ENCODE measurements at places on chromosomes 16 and 17.

GRCh38 chr16:71453036-71453435 lies 9.0 kb downstream of the ZNF23 start:
- no peak for DNase-seq

DNA sequence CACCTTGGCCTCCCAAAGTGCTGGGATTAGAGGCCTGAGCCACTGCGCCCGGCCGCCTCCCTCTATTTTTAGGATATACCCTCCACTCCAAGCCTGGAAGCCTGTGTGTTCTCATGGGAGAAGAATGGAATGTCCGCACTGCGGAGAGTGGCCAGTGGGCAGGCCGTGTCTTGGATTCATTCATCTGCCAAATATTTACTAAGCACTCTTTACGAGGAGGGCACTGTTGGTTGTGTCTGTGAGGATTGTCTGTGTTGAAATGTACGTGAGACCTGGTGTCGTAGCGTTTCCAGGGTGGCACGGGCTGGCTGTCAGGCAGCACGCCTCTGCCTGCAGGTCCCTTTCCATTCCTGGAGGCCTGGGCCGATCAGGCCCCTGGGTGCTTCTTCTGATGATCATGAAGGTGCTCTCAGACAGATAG lies 19.2 kb downstream of the PGS1 start:
- no peak for DNase-seq

GRCh38 chr17:19726631-19727376 lies 10.4 kb upstream of the SLC47A2 start:
- no peak for DNase-seq

GRCh38 chr17:3914312-3914670 lies 2.0 kb downstream of the P2RX1 start:
- no peak for DNase-seq

DNA sequence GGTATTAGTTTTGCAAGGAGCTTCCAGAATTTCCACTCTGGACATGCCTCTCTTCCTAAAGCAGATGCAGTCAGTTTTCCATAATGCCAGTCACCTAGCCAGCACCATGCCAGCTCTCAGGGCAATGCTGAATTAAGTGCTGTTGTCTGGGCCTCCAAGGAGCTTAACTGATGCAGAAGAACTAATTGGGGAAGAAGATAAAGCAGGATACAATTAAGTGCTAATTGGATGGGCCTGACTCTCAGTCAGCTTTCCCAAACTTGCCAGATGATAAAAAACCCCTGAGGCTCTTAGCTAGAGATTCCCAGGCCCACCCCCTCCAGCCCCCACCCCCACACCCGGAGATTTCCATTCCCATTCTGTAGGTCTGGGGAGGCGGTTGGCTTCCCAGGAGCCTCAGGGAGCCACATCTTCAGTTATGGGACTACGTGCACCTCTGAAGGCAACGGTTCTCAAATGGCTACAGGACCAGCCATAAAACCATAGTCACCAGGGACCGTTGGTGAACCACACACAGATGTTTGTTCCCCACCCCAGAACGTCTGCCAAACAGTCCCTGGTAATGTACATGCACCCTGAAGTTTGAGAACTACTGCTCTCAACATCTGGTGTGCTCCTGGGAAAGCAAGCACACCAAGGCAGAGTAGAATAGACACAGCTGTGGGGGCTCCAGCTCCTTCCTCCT lies 499.1 kb upstream of the CDH5 start:
- DNase-seq = no peak

DNA sequence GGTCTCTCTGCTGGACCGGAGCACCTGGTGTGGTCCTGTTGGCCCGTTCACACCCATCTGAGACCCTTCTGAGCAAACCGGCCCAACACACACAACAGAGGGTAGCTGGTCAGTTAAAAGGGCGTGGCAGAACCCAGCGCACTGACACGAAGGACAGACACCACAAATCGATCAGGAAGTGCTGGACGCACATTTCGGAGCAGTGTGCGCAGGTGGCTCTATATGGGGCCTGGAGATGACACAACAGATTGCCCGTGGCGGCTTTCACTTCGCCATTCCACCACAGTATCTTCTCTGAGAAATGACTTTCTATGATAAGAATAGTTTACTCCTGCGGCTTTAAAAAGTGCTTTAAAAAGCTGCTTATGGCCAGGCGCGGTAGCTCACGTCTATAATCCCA lies 12.5 kb downstream of the CCDC57 start:
- no peak for DNase-seq

- DNase-seq = no peak
Observed at GRCh38 chr16:49634235-49635008, 221.5 kb downstream of the ZNF423 start.

DNA sequence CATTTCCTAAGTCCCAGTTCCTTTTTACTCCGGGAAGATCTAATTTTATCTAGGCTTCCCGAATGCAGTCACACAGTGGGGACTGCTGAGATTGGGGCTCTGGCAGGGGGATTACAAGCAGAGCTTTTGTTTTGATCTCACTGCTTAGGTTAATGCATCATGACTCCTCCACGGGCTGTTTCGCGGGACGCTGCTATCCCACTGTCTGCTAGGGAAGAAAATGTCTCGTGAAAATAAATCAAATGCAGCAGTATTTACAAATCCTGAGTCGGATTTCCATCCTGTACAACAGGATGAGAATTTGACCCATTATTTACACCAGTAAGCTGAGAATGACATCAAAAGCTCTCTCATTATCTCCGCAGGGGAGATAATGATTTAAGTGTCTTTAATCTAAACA lies 83.8 kb downstream of the CDH11 start:
- no peak for DNase-seq

DNA sequence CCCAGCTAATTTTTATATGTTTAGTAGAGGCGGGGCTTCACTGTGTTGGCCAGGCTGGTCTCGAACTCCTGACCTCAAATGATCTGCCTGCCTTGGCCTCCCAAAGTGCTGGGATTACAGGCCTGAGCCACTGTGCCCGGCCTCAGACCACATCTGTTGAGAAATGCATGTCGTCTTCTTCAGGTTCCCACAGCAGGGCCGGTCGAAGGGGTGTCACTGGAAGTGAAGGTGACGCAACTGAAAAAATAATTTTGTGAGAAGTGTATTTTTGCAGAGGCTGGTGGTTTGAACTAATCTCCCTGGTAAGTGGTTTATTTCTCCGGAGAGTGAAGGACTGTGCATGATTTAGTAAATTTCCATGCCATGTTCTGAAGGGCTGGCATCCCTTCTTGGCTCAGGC lies 33.4 kb upstream of the IL34 start:
- DNase-seq = no peak

Measured in keratinocyte (primary cell).